ENCODE measurements at places on chromosomes 16 and 17.

- no peak for DNase-seq
Observed at GRCh38 chr16:77062878-77063675, 127.9 kb upstream of the MON1B start.

DNA sequence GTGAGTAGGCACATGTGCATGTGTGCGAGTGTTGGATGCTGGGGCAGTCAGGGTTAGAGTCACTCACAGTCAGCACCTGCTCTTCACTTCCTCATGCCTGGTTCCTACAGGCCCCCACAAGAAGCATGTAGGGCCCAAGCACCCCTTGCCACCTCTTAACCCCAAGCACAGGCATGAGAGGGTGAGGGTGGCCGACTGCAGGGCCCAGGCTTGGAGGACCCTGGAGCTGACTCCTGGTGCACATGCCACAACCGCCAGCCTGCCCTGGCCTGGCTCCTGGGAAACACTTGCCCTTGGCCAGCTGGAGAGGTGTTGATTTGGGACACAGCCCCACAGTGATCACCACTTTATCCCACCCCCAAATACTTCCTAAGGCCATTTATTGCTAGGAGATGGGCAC is 16.9 kb upstream of the CDRT15L2 start:
- DNase-seq: no peak

DNA sequence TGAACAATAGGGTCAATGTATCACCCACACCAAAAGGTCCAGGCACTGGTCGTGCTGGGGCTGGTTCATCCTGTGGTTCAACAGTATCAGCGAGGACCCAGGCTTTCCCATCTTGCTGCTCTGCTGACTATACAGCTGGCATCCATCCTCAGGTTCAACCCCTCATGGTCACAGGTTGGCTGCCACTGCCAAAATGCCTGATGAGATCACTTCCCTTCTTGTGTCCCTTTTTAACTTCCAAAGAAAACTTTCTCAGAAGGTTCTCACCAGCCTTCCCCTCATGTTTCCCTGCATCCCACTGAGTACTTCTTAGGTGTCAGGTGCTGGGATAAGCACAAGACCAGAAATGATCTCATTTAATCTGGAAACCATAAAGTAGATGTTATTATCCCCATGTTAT is 25.7 kb downstream of the CLEC16A start:
- no peak for DNase-seq

GRCh38 chr17:57515662-57516211 is 229.4 kb downstream of the CCDC182 start:
- no peak for DNase-seq

DNA sequence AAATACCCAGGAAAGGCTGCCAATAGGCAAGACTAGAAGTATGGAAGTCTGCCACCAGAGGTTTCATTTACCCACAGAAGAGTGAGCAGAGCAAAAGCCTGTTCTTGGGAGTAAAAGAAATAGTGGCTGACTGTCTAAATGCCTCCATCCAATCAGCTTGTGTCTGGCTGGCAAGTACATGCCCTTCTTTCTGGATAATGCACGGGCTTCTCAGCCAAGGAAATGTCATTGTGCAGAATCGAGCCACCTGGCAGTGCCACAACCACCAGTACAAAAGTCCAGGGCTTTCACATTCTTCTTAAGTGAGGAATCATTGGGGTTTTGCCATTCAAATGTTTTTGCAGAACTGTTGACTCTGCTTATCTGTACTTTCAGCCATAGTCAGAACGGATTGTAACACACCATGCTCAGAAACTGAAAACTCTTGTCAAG is 10.1 kb upstream of the ERCC4 start:
- no peak for DNase-seq

Data from head of caudate nucleus (tissue), 42 donors.